ENCODE measurements at places on chromosomes 5 and 9.

- peak; percentile 62 for DNase-seq
Measured at GRCh38 chr9:3936520-3937235, 363.2 kb downstream of the GLIS3 start.

DNA sequence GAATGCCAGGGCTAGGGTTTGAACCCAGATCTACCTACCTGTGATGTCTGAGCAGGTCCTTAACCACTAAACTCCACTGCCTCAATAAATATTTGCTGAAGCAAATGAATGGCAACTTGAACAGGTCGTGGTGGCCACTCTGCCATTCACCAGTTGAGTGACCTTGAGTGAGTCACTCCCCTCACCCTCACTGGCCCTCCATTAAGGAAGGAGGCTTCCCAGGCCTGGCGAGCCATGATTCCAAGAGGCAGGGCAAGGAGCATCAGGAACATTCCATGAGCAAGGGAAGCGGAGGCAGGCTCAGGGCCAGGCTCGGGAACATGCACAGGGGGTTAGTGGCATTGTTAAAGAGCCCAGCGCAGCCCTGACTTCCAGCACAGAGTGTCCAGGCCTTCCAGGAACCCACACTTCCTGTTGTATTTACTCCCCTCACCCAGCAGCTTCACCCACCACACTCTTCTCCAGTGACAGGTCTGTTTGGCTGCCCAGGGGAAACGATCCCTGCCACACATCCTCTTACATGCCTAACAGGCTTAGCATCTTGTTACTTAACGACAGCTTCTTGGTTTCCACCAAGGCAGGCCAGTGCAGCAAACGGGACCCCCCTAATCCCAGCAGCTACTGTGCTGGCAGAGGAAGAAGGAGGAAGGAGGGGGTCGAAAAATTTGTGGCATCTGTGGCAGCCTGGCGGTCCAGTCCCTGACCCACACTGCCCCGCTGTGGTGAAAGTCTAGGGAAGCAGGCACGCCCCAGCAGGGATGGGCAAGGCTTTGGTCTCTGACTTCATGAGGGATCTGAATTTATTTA, 43.7 kb upstream of the TTC1 start:
- DNase-seq, result peak; percentile 80

DNA sequence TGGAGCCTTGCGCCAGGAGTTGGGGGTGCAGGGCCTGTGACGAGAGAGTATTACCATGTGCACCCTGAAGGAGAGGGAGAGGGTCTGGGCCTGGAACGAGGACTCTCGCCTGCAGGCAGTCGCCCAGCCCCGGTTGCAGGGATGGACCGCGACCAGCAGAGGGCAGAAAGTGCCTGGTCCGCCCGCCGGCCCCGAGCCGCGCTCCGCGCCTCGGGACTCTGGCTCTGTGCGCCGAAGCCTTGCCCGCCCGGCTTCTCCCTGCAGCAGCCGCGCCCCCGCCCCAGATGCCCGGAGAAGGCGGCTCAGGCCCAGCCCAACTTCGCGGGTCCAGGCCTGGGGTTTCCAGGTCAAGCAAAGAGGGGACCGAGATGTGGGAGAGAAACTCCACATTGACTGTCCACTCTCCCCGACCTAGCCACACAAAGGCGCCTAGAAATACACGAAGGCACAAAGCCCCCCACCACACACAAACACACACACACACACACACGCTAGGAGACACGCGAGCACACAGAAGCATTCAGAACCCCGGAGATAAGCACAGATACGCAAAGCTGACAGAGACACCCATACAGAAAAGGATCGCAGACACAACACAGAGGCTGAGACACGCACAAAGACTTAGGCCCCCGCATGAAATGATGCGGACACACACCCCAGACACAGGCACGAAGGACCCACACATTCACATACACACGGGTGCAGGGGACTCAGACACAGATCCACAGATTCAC, 2.0 kb upstream of the LMX1B start:
- peak; percentile 93 for DNase-seq

DNA sequence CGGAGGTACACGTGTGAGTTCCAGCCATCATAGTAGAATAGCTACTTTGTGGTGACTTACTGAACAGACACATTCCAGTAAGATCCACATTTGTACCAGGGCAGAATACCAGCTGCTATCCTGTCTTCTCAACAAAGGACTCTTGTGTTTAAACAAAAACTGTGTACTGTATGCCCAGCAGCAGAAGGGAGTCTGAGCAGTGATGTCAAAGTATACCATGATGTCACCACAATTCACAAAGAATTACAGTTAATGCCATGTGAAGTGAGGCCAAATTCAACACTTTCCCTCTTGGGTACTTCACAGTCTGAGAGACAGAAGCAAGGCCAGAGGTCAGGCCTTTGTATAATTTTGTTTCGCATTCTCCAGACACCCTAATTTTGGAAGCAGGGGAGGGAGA, 137.0 kb downstream of the ADAMTSL1 start:
- no peak for DNase-seq

DNA sequence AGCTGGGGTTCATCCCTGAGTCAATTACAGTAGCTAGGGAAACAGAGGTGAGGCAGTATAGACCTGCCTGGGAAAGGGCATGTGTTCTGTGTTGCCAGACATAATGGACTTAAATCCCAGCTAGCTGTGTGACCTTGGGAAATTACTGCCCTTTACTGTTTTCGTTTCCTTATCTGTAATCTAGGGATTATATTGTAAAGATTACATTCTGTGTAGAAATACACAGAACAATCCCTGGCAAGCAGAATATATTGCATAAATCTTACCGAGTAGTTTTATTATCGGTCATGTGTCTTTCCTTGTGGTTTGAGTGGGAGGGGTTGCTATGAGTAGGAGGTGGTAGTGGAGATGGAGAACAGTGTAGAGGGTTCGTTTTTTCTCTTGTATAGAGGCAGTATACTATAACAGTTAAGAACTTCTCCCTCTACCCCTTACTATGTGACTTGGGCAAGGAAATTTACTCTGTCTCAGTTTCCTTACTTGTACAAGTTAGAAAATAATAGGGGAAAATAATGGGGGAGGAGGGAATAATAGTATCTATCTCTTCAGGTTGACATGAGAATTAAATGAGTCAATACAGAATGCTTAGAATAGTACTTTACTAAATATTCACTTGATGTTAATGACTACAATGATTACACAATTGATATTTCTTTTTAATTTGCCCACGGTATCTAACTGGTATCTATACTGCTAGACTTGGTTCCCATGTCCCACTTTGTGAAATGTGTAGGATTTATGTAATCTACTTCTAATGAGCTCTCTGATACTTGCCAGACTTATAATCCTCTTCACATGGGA, 7.1 kb upstream of the DMXL1 start:
- no peak for DNase-seq

GRCh38 chr9:26975728-26976707, 19.8 kb downstream of the IFT74 start:
- peak; percentile 30 for DNase-seq

- DNase-seq, result peak; percentile 88
Measured at GRCh38 chr5:150317048-150318003, 14.6 kb upstream of the ARSI start.

GRCh38 chr9:123401879-123402513, 46.0 kb downstream of the CRB2 start:
- DNase-seq, result peak; percentile 81

- no peak for DNase-seq
Measured at GRCh38 chr5:143426437-143426991, 23.0 kb upstream of the NR3C1 start.

GRCh38 chr5:2018390-2018724, 135.6 kb upstream of the IRX4 start:
- DNase-seq, result no peak

GRCh38 chr5:93789173-93790067, 48.0 kb upstream of the POU5F2 start:
- peak; percentile 38 for DNase-seq

DNA sequence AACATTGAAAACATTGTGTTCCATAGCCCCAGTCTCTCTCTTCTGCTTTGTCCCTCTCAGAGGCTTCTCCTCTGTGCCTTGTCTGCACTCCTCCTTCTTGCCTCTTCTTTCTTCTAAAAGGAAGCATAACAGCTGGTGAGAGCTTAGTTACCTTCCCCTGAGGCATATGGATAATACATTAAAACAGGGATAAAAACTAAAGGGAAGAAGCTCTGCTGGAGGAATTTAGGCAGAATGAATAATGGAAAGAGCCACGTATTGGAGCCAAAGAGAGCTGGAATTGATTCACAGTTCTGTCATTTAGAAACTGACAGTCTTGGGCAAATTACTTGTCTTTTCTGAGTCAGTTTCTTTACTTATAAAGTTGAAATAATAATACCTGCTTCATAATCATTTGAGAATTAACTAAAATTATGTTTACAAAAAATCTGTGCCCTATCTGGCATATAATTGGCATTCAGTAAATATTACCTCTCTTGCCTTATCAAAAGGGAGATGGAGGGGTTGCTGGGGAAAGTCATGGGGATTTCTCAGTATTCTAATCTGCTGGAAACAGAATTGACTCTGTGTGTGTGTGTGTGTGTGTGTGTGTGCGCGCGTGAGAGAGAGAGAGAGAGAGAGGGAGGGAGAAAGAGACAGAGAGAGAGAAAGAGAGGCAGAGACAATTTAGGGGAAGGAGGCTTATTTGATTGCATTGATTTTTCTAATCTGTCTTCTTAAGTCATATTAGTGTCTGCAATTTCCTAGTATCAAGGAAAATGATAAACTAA, 20.2 kb downstream of the ZNF474 start:
- no peak for DNase-seq

- DNase-seq, result no peak
Measured at GRCh38 chr9:109463924-109464625, 34.0 kb downstream of the PTPN3 start.

DNA sequence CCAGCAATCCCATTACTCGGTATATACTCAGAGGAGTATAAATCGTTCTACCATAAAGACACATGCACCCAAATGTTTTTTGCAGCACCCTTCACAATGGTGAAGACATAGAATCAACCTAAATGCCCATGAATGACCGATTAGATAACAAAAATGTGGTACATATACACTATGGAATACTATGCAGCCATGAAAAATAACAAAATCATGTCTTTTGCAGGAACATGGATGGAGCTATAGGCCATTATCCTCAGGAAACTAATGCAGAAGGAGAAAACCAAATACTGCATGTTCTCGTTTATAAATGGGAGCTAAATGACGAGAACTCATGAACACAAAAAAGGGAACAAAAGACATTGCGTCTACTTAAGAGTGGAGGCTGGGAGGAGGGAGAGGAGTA, 114.5 kb downstream of the HTR4 start:
- DNase-seq, result no peak

DNA sequence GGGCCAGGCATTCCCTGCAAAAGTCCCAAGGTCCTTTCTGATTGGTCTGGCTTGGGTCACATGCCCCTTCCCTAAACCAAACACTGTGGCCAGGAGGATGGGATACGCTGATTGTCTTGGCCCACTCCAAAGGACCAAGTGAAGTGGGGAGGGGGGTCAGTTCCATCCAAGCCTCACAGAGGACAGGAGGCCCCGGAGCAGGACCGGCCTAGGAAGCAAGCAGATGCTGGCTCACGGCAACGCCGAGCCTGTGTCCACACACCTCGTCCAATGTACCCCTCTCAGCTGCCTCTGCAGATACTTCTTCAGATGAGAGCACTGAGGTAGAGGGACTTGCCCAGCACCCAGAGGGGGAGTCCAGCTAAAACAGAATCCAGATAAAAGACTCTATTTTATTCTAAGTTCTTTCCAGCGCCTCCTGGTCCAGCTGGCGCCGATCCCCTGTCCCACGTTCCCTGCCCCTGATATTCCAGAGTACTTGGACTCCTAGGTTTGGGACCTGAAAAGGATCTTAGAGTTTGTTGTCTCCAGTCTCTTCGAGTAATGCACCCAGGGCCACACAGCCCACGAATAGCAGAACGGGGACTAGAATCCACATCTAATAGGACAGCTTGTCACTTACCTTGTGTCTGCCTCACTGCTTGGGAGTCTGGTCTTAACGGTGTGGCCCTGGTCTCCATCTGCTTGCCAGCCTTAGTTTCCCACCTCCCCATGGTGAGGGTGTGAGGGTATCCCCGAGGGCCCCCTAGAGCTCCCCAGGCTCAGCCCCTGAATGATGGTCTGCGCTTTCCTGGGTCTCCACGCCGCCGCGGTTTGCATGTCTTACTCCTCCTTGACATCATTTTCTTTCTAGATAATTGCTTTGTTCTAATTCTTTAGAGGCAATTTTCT, 72.4 kb upstream of the UNC5A start:
- DNase-seq, result no peak

DNA sequence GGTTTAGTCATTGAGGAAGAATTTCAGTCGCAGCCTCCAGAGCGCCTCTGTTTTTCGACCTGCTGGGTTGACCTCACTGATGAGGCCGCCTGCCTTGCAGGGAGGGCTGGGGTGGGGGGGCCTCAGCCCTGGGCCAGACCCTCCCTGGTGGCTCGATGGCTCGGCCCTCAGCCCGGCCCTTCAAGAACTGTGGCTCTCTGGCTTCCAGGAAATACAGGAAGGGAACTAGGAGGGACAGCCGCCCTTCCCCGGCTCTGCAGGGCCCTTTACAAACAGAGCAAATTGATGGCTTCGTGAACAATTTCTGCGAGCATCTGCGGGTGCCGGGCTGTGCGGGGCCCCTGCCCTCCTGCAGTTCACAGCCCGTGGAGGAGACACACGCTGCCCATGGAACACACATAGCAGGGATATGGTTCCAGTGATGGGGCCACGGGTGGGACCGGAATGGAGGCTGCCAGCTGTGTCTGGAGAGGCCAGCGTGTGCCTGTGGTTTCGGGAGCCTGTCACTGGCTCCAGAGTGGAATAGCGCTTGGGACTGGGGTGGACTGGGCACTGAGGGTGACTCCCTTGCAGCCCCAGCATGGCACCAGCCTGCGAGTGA, 39.6 kb downstream of the COL5A1 start:
- DNase-seq, result peak; percentile 61

DNA sequence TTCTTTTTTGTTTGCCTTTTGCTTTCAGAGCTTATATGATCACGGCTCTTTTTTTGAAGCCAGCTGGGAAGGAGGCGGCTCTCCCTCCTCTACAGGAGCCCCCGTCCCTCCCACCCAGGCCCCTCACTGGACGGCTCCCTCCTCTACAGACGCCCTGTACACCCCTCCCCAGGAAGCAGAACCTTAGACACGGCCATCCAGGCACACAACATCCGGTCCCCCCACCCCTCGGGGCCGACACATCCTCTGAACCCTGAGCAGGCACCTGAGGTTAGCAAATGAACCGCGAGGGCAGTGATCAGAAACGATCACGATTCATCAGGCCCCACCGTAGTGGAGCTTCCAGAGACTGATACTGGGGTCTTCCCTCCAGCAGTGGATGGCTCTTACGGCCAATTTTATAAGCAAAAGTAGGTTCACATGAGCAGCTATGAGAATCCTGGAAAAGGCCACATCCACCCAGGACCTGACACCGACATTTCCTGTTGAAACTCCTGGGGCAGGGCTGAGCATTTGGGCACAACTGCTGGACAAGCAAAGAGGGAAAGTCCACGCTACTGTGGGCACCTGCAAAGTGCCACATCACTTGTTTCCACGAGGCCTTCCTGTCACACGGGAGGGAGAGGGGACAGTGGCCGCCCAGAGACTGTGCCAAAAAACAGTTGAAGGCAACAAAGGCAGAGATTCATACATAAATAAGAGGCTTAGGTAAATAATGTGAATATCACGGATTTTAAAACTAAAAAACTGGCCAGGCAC, 78.9 kb downstream of the SEMA4D start:
- DNase-seq, result no peak

Measured in AG08396 (cell line).